ENCODE measurements at places on chromosomes 5 and 9. TPM values are rescaled to one million over a fixed set of nuclear protein-coding genes. Genes with fewer than 3 reads are reported as not detected.

DNA sequence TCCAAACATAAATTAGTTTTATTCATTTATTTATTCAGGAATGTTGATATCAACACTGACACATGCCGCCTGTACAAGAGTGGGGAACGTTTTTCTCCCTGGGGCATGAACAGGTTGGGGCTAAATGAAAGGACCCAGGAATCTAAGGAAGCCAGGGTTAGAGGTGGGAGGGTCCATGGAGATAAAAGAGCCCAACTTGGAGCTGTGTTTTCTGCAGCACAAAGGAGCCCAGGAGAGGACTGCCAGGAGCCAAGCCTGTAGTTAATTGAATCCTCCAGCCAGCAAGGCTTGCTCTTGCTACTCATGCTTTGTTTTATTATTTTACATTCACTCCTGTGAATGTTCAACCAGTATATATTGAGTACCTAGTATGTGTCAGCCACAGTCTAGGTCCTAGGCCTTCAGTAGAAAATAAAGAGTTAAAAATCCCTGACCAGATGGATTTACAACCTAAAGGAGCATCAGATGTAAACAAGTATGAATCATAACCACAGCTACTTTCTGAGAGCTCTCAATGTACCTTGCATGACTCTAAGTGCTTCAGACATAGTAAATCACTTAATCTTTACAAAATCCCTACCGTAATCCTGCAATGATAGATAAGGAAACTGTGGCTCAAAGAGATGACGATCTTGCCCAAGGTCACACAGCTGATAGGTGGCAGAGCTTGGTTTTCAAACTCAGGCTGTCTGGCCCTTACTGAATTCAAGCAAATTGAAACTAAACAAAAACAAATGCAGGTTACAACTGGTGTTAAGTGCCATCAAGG, 69.8 kb downstream of the ASTN2 start:
- H3K4me1 ChIP-seq: no peaks in the 10 kb centered on the region
- no peak overlapping the region for H3K4me3 ChIP-seq
- H3K27me3 ChIP-seq: no peaks in the 10 kb centered on the region
- no peak overlapping the region for H3K27ac ChIP-seq
- H3K36me3 ChIP-seq: no peaks in the 10 kb centered on the region

- DNase-seq: peak; percentile 48
- H3K4me1 ChIP-seq: peaks cover 20% of the 10 kb centered on the region
- H3K27me3 ChIP-seq: no peaks in the 10 kb centered on the region
- peak overlapping the region; percentile 44 for H3K4me3 ChIP-seq
Measured at GRCh38 chr9:14346231-14346791, 32.4 kb upstream of the NFIB start.

GRCh38 chr9:133050142-133050541, 11.6 kb upstream of the CEL start:
- no peak overlapping the region for H3K4me3 ChIP-seq
- no peak overlapping the region for H3K27ac ChIP-seq
- H3K27me3 ChIP-seq: no peaks in the 10 kb centered on the region
- H3K36me3 ChIP-seq: peaks cover 89% of the 10 kb centered on the region

- no peak overlapping the region for H3K4me3 ChIP-seq
- no peak for DNase-seq
- no peaks in the 10 kb centered on the region for H3K36me3 ChIP-seq
- no peaks in the 10 kb centered on the region for H3K27me3 ChIP-seq
- H3K4me1 ChIP-seq: peaks cover 21% of the 10 kb centered on the region
Measured at GRCh38 chr5:71973563-71973962, 133.7 kb upstream of the MAP1B start.

DNA sequence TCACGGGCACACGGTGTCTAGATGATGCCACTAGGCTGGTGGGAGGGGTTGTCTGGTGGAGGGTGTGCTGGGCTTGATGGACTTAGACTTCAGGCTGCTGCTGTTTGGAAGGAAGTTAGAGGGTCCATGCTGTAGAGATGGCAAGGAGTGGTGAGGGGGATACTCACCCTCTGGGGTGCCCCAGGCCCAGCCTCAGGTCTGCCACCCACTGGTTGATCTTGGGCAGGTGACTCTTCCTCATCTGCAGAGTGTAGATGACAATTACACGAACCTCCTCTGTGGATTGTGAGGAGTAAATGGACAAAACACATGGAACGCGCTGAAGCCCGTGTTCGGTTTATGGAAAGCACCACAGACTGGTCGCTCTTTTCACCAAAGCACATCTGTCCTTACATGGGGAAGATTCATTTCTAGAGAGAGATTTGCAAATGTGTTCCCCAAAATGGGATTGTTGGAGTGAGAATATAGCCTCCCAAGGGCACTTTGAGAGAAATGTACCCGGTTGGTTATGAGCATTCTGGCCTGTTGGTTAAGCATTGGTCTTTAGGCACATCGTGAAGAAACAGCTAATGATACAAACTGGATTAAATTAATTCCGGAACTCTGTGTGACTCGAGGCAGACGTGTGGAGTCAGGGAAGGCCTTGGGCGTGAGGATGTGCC, 58.2 kb downstream of the ZNF618 start:
- no peak overlapping the region for H3K4me3 ChIP-seq
- H3K36me3 ChIP-seq: no peaks in the 10 kb centered on the region
- H3K4me1 ChIP-seq: no peaks in the 10 kb centered on the region
- DNase-seq: no peak
- no peaks in the 10 kb centered on the region for H3K27me3 ChIP-seq

GRCh38 chr5:106020894-106021293, 1649.8 kb downstream of the EFNA5 start:
- DNase-seq: no peak
- no peak overlapping the region for H3K27ac ChIP-seq
- H3K4me3 ChIP-seq: no peak overlapping the region
- no peaks in the 10 kb centered on the region for H3K36me3 ChIP-seq
- H3K27me3 ChIP-seq: no peaks in the 10 kb centered on the region
- no peaks in the 10 kb centered on the region for H3K4me1 ChIP-seq

DNA sequence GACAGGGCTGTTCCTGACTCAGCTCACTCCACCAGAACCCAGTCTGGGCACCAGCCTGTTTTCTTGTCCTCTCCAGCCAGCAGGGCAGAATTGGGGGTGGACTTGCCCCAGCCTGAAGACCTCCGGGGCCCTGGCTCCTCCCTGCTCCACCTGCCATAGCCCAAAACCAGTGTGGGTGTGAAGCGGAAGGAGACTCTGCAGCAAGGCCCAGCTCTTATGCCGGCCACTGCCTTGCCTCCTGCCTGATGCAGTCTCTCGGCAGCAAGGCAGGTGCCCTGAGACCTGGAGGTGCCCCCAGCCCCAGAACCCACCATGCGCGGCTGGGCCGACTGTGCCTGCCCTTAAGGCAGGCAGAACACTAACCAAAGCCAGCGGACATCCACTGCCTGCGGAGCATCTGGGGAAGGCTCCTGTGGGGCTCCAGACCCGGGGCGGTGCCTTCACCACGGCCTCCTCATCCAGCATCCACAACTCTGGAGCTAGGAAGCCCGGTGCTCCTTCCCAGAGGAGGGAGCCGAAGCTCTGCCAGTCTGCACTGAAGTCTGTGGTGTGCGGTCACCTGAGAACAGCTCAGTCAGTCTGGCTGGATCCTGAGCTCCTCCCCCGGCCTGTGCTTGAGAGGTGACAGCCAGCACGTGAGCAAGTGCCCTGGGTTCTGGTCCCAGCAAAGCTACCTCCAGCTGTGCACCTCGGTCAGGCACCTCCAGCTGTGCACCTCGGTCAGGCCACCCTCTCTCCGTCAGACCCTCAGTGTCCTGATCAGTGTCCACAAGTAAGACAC, 116.7 kb downstream of the ADAMTS2 start:
- H3K36me3 ChIP-seq: no peaks in the 10 kb centered on the region
- DNase-seq: peak; percentile 11
- no peaks in the 10 kb centered on the region for H3K4me1 ChIP-seq
- no peak overlapping the region for H3K4me3 ChIP-seq
- no peak overlapping the region for H3K27ac ChIP-seq

Gene C9orf153
- not detected for total RNA-seq

Gene GZMA
- 0.35 TPM for total RNA-seq

Gene CDC25C
- 0.35 TPM for total RNA-seq

Gene CDH10
- 0.25 TPM for total RNA-seq

Gene RPL35
- 600 TPM for total RNA-seq

Gene GRPEL2
- 8.0 TPM for total RNA-seq
